ENCODE measurements at places on chromosomes 1 and 21.

DNA sequence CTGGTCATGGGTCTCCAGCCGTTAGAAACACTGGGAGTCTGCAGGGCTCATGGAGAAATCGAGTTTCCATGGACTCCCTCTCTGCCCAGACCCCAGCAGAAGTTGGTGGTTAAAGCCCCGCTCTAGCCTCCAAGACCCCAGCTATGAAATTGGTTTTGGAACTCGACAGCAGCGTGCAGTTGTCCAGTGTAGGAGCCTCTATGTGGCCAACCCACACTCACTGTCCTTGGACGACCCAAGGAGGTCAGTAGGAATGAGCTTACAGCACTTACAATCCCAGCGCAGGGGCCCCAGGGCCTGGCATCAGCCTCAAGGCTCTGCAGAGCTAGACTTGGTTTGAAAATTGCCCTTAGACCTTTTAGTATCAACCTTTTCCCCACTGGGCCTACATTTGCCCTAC is 3.2 kb upstream of the PRDM16 start:
- DNase-seq = no peak

DNA sequence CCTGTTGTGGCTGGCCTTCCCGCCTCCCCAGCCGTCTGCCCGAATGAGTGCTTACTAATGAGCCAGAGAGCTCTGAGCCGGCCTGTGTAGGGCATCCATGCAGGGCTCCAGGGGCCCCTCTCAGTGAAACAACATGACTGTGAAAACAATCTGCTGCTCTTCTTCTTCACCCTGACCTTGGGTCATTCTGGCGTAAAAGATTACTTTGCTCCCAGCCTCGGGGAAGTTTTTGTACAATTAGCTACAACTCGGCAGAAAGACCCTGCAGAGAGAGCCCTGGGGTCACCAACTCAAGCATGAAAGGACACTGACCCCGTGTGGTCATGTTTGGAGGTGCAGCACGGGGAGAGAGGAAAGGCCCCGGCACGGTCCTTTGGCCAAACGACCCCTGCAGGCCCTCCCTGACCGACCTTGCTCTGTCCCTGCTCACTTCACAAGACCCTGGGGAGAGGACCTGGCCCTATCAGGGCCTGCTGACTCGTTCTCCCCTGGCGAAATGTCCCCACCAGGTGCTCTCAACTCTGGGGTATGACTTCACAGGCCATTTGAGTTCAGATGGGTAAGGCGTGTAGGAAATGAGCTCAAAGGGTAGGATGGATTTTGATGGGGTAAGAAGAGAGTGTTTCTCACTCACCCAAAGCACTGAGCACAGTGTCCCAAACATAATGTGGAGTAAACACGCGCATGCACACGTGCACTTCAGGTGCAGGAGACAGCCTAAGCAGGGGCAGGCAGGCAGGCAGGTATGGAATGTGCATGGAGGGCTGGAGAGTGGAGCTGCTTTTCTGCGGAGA is 22.9 kb upstream of the FAM20B start:
- DNase-seq = peak; percentile 86

- peak; percentile 51 for DNase-seq
Measured at GRCh38 chr1:212712451-212713303, 13.0 kb upstream of the BATF3 start.

GRCh38 chr1:14944471-14944985 is 209.0 kb upstream of the TMEM51 start:
- peak; percentile 29 for DNase-seq
